Left cardiac atrium (tissue), 4 donors: ENCODE measurements at places on chromosomes 1 and 21. TPM values are rescaled to one million over a fixed set of nuclear protein-coding genes. Genes with fewer than 3 reads are reported as not detected.

OSCP1 gene
- 6.4 TPM for total RNA-seq

DNA sequence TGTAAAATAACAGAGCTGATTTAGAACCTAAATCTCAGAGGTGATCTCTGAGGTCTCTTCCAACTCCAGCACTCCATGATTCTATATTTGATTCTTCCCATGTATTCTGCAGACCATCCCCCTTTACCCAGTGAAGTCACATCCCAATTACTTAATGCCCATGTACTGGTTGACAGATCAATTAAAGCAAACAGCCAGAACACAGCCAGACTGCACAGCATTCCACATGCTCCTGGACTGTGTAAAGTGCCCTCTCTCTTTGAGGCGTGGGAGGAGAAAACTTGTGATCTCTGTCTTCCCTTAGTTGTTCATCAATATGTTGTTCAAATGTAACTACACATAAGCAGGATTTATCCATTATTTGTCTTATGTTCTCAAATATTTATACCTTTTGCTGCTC is 18.1 kb downstream of the NOS1AP start:
- DNase-seq: no peak

GRCh38 chr21:33241846-33242245 is 12.1 kb downstream of the IFNAR2 start:
- no peak for DNase-seq

GRCh38 chr21:44500111-44500510 is 39.9 kb downstream of the KRTAP10-1 start:
- DNase-seq: no peak

TSSK3 gene
- 0.44 TPM for total RNA-seq

DNA sequence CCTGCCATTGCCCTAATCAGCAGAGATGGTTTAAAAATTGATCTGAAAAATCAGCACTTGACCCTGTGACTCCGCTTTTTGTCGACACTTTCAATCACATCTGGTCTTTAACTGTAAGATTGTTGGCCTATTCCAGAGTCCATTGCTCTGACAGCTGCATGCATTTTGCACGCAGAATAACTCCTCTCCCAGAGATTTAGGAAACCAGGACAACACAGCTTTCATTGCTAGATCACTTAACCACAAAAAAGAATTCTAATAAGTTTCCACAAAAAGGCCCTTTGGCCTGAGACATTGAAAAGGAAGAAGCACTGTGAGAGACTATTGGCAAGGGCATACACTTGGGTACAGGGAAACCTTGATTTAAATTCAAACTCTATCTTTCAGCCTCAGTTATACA is 373.1 kb downstream of the TGFB2 start:
- DNase-seq: no peak

GRCh38 chr1:93758842-93759515 is 77.3 kb upstream of the BCAR3 start:
- DNase-seq: no peak

DNA sequence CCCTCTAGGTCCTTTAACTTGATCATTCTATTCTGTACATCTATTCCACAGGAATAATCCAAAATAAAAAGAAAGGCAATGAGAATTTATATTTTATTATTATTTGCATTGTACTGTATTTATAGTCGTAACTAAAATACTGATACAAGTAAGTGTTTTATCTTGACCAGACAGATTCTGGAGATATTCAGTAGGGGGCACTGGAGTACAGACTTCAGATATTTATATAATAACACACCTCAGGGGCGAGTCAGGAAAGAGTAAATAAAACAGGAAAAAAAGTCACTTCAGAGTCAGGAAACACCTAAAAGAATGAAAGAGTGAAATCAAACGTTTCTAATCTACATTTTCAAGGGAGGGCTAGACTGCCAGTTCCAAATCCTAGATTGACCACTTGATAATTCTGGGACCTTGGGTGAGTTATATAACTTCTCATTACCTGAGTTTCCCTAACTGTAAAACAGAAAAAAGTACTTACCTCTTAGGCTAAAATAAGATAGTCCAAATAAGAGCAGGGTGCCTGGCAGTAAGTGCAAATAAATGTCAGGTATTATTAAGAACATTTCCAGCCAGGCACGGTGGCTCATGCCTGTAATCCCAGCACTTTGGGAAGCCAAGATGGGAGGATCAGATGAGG is 31.1 kb upstream of the MTF1 start:
- no peak for DNase-seq

GRCh38 chr1:160257411-160258015 is 4.8 kb downstream of the DCAF8 start:
- DNase-seq: no peak

RGS4 gene
- 2.0 TPM for total RNA-seq

- DNase-seq: no peak
Observed at GRCh38 chr1:42264511-42265190, 70.4 kb downstream of the FOXJ3 start.

ATPAF1 gene
- 137 TPM for total RNA-seq

DNA sequence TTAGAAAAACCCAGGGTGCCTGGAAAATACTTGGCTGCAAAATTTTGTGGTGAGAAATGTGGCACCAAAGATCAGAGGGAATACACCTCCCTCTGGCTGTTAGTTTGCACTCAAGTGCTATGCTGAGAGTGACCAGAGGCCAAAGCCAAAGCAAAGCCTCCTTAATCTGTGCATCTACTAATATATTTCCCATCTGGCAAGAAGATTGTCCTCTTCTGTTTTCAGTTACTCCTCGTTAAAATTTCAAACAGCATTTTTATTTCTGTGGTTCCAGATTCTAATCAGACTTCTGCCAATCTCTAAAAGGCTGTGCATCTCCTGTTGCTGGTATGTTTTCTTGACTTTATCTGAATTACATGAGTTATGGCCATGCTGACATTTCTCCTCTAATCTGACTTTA is 327.4 kb downstream of the TBX15 start:
- DNase-seq: no peak

RNU1-3 gene
- 5,988 TPM for total RNA-seq

DNA sequence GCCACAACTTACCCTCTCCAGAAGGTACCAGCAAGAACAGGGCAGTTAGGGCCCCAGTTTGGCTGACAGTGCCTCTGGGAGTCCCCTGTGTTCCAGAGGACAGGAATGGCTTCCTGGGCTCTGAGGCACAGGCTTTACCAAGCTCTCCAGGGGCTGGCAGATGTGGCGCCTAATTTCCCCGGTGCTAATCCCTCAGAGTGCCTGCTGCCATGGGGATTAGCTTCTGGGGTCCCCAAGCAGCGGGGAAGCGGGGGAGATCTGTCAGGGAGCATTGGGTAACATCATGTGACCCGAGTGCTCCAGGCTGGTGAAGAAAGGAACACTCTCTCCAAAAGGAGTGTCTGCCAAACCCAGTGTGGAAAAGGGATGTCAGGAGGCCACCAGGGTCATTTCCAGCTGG is at the start of gene LACTBL1:
Gene LACTBL1 (minus strand): TSS at position 107 of the 400 bp plus-strand sequence. CDS start 550 bp downstream, outside the sequence.
- no peak for DNase-seq

TCHH gene
- total RNA-seq: 0.08 TPM

GRCh38 chr1:32013386-32014198 is at the start of gene KHDRBS1:
KHDRBS1 (plus strand) TSS chr1:32013868; CDS start chr1:32013996, 128 bp downstream.
- DNase-seq: peak; percentile 99

LHX4 gene
- not detected for total RNA-seq

CDC20 gene
- 1.4 TPM for total RNA-seq

DNA sequence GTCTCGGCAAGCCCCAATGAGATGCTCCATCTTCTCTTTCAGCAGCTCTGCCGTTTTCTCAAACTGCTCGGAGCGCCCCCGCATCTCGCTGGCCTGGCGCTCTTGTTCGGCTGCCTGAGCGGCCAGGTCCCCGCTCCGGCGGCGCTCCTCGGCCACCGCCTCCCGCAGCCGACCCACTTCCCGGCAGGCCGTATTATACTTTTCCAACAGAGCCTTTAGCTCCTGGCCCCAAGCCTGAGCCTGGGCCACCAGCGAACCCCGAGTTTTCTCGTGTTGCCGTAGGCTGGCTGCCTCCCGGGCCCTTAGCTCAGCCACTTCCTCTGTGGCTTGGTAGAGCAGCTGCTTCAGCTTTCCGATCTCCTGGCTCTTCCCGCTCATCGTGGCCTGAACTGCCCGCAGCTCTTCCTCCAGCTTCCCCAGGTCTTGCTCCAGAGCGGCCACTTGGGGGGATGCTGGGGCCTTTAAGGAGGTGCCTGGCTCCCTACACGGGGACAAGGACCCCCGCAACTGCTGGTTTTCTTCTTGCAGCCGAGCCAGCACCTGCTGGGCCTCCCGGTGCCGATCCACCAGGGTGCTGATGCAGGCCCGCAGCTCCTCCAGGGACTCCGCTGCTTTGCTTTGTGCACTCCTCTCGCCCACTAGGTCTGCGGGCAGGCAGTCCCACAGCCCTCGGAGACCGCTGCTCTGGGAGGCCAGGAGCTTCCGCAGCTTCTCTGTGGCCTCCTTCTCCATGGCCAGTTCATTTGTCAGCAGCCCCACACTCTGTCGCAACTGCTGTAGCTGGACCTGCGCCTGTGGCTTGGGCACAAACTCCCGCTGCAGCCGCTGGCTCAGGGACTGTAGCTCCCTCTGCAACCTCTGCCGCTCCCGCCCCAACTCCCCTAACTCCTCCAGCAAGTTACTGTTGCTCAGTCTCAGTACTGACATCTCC is 13.4 kb upstream of the PIAS3 start:
- DNase-seq: peak; percentile 75
